A549 treated with DMSO at 1 μM for 4 hours (cell line): ENCODE measurements at places on chromosomes 4 and X. TPM values are rescaled to one million over a fixed set of nuclear protein-coding genes. Genes with fewer than 3 reads are reported as not detected.

VEGFD gene
- total RNA-seq, result 0.42 to 0.88 TPM (median 0.53 TPM) in 5 replicates

GAGE12J gene
- not detected in 5 replicates for total RNA-seq

C4orf50 gene
- total RNA-seq, result not detected in 5 replicates

MAGEA6 gene
- total RNA-seq, result 11.6 to 13.0 TPM (median 12.7 TPM) in 5 replicates

CXCL11 gene
- total RNA-seq, result 0.10 to 0.30 TPM (median 0.21 TPM) in 4 of 5 replicates, not detected in the other

NPY2R gene
- total RNA-seq, result 0.02 to 0.08 TPM (median 0.08 TPM) in 4 of 5 replicates, not detected in the other

SLC4A4 gene
- 1.8 to 3.4 TPM (median 2.5 TPM) in 5 replicates for total RNA-seq

SPARCL1 gene
- total RNA-seq, result not detected in 5 replicates
